Adrenal gland (tissue), 19 donors: ENCODE measurements at places on chromosomes 5 and 9. TPM values are rescaled to one million over a fixed set of nuclear protein-coding genes. Genes with fewer than 3 reads are reported as not detected.

Gene STK32A
- 9.5 TPM for polyA plus RNA-seq

GRCh38 chr5:32531885-32532520 lies 53.4 kb upstream of the SUB1 start:
- no peaks in the 10 kb centered on the region for H3K4me1 ChIP-seq
- H3K4me3 ChIP-seq: no peak overlapping the region
- no peaks in the 10 kb centered on the region for H3K36me3 ChIP-seq

Gene PHF24
- polyA plus RNA-seq: 0.16 TPM

Gene FOXD4L3
- not detected for polyA plus RNA-seq

DNA sequence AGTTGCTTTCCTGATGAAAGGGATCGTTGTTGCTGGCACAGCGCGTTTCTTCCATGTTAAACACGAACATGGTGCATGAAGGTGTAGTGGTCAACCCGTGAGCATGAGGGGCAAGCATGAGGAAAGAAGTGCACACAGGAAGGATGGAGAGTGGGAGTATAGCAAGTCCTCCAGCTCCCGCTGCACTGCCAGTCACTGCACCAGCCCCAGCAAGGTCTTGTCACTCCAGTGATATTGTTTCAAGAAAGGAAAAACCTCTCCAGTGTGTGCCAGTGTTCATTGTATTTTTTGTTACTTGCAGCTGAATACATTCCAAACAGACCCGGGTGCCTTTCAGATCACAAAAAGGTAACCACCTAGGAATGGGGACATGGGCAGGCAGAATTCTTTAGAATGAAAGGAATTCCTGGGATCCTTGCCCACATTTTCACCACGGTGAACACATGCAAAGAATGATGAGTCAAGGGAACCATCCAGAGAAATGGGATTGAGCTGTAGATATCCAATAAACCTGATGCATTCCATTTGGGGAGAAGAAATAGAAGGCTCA lies 186.3 kb downstream of the AOPEP start:
- no peak overlapping the region for H3K4me3 ChIP-seq
- no peak overlapping the region for H3K27ac ChIP-seq
- no peak for DNase-seq
- peaks cover 5% of the 10 kb centered on the region for H3K4me1 ChIP-seq
- no peaks in the 10 kb centered on the region for H3K27me3 ChIP-seq

Gene SPINK13
- polyA plus RNA-seq: 6.1 TPM

DNA sequence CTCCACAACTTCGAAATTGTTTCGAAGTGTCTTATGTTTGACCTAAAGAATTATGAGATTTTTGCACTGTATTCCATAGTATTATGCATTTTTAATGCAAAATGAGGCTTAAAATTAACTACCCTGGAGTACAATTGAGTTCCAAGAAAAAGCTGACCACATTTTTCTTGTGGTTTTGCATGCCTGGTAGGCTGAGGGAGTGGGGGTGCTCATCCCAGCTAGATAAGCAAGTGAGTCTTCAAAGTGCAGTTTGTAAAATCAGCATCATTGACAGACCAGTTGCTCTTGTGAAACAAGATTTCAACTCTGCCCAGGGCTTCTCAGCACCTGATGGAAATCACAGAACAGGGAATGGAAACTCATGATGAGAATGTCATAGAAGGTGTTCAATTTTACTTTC lies 17.0 kb upstream of the NDUFS4 start:
- no peaks in the 10 kb centered on the region for H3K27me3 ChIP-seq
- no peak for DNase-seq
- no peak overlapping the region for H3K27ac ChIP-seq

Gene KCNN2
- polyA plus RNA-seq: 45.6 TPM

DNA sequence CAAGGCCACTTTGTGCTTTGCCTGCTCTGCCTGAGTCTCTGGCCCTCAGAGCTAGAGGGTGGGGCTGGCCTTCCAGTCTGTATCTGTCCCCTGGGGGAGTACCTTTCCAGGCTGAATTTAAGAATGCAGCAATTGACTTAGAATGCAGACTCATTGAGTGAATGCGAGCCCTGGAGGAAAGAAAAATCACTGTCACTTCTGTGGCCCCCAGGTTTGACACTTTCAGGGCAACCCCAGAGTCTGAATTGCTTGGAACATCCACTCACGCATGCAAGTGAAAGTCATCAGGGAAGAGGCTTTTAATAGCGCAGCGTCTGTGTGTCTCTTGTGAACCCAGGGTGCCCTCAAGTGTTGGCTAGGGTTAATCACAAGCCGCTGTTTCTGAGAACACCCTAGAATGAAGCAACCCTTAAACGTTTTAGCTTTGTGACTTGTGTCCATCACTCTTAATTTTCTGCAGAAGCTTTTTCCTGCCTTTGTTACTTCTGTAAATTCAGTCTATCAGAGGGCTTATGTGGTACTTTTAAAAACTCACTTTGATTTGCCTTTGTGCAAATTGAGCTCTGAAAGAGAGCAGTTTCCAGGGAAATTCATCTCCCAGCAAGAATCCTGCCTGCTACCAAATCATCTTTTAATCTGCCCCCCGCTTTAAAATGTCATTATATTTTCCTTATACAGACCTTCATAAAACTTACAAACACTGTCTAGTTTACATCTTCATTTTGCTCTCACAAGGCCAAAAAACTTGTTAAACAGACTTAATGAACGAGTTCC lies 146.8 kb upstream of the IQGAP2 start:
- H3K4me1 ChIP-seq: no peaks in the 10 kb centered on the region
- no peaks in the 10 kb centered on the region for H3K36me3 ChIP-seq
- H3K4me3 ChIP-seq: no peak overlapping the region
- no peaks in the 10 kb centered on the region for H3K27me3 ChIP-seq

GRCh38 chr5:171420431-171421241 lies 1.2 kb downstream of the FGF18 start:
- no peak overlapping the region for H3K4me3 ChIP-seq
- no peaks in the 10 kb centered on the region for H3K36me3 ChIP-seq
- peak; percentile 79 for DNase-seq
- peaks cover 18% of the 10 kb centered on the region for H3K4me1 ChIP-seq

GRCh38 chr5:172898218-172898842 lies 60.9 kb upstream of the RPL26L1 start:
- H3K27me3 ChIP-seq: no peaks in the 10 kb centered on the region
- DNase-seq: no peak
- H3K4me3 ChIP-seq: no peak overlapping the region
- peaks cover 36% of the 10 kb centered on the region for H3K4me1 ChIP-seq
- H3K36me3 ChIP-seq: peaks cover 30% of the 10 kb centered on the region

DNA sequence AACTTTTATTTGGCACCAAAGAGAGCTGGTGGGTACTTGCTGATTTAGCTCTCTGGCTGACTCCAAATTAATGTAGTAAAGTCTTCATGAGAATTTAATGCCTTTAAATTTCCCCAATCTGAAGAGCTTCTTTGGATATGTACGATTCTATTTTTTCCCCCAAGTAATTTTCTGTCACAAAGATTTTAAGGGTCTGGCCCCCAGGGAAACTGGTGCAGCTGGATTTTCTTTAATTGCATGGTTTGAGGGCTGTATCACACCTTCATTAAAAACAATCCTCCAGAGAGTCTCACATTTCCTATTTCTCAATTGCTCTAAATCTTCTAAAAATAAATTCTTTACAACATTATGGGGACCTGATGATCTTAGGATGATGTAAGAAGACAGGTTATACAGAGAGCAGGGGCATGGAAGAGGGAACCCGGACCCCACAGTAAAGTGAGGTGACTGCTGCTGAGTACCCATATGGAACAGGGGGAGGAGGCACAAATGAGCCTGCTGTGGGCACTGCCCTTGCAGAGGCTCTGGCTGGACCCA lies 158.9 kb downstream of the ENTREP1 start:
- H3K36me3 ChIP-seq: no peaks in the 10 kb centered on the region
- no peak for DNase-seq
- no peaks in the 10 kb centered on the region for H3K27me3 ChIP-seq

GRCh38 chr5:124921694-124922093 lies 175.3 kb upstream of the ZNF608 start:
- H3K27me3 ChIP-seq: no peaks in the 10 kb centered on the region
- no peak for DNase-seq
- H3K27ac ChIP-seq: no peak overlapping the region
- no peaks in the 10 kb centered on the region for H3K4me1 ChIP-seq
- no peaks in the 10 kb centered on the region for H3K36me3 ChIP-seq

Gene CMYA5
- polyA plus RNA-seq: 0.72 TPM
